ENCODE measurements at places on chromosomes 11 and 22.

DNA sequence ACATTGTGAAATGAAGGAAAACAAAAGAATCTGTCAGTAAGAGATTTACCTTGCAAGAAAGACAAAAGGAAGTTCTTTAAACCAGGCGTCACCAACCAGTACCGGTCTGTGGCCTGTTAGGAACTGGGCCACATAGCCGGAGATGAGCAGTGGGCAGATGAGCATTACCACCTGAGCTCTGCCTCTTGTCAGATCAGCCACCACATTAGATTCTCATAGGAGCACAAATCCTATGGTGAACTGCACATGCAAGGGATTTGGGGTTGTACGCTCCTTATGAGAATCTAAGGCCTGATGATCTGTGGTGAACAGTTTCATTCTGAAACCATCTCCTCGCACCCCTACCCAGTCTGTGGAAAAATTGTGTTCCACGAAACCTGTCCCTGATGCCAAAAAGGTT, 108.2 kb downstream of the CYP2R1 start:
- no peak for DNase-seq

GRCh38 chr11:34707462-34707840, 86.6 kb downstream of the EHF start:
- no peak for DNase-seq

- DNase-seq = no peak
Measured at GRCh38 chr11:64833198-64833502, 11.3 kb downstream of the CDC42BPG start.

DNA sequence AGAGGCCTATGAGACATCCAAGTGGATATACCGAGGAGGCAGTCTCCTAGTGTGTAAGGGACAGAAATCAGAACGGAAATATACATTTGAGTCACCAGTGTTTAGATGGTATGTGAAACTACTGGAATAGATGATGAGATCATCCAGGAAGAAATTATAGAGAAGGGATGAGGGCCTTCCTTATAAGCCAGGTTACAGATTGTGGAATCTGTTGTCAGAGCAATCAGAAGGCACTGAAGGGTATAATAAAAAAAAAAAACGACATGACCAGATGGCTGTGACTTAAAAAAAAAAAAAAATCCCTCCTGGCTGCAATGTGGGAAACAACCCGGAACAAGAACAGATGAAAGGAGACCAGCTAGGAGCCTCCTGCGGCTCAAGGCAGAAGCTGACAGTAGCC, 2.7 kb downstream of the MAJIN start:
- DNase-seq = no peak

- DNase-seq = no peak
Measured at GRCh38 chr11:66012946-66013761, 1.3 kb downstream of the CST6 start.
